ENCODE measurements at places on chromosomes 12 and 14.

DNA sequence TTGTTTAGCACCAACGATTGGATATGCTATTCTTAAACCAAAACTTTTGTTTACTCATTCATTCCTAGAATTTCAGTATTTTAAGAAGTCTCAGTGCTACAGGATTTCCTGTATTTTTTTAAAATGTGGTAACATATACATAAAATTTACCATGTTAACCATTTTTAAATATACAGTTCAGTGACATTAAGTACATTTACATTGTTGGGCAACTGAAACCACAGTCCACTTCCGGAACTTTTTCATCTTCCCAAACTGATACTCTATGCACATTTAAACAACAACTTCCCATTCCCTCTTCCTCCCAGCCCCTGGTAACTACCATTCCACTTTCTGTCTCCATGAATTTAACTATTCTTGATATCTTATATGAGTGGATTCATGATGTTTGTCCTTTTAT, 30.3 kb downstream of the PDE3A start:
- no peak for DNase-seq

DNA sequence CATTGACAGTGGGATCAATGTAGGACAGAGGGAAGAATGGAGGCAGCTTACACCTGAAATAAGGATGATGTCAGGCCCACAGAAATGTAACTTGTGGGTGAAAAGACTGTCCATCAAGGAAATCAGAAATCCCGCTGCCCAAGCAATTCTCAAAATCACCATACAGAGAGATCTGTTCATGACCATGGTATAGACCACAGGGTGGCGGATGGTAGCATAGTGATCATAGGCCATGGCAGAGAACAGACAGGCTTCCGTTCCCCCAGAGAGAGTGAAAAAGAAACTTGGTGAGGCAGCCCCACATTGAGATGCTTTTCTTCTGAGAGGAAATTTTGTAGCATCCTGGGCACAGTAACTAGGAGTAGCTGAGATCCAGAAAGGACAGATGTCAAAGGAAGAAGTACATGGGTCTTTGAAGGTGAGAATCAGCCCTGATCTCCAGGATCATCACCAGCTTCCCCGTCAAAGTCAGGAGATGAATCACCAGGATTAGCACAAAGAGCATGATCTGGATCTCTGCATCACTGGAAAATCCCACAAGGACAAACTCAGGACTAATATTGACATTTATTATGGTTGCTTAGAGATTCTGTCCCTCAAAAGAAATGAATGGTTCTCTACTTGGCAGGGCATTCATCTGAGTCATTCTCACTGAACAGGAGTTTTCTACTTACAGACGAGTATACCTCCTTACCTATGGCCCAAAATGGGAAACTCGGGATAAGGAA, 5.5 kb upstream of the ZNF641 start:
- DNase-seq: no peak

DNA sequence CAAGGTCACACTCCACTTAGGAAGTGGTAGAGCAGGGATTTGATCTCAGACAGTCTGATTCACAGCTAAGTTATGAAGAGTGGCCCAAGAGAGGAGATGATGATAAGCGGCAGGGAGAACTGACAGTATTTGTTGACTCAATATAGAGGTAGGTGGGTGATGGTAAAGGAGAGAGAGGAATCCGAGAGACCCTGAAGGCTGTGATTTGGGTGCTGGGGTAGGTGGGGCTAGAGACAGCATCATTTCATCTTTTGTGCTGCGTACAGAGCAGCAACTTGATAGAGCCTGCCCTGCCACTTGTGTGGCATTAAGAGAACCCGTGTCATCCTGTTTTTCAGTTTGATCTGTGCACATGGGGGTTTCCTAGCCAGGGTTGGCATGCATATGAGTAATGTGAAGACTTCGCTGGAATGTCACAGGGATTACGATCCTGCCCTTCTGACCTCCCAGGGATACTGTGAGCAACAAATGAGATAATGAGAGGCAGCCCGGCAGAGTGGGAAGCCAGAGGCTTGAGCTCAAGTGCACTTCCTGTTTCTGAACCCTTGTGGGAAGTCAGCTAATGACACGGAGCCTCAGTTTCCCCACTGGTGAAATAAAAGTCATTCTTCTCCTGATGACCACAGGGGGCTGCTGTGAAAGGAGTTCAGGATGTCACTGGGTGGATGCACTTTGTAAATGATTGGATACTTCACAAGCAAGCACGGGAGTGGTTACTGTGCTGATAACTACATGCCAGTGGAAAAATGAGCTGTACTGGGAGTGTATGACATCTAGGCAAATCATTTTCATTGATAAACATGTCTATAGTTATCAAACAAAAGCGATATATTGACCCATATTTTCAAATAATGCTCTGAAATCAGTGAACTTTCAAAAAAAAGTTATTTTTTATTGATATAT, 59.5 kb upstream of the IGF1 start:
- no peak for DNase-seq

- no peak for DNase-seq
These were observed 647.5 kb downstream of the C12orf50 start for GRCh38 chr12:87381742-87382141.

DNA sequence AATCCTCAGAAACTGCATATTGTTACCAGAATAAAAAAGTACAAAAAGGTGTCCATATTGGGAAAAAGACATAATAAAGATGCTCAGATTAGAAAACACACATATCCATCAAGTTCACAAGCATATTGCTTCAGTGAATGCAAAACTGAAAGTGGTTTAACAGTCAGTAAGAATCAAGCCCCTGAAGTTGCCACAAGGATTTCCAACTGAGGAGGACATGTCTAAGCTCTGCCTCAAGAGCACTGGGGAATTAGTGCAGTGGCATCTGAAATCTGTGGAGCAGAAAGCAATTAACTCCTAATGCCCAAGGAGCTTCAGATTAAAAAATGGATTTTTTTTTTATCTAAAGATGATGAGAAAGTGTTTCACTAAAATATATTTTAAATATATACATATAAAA, 113.2 kb downstream of the DENND5B start:
- no peak for DNase-seq
